Activated naive CD8-positive, alpha-beta T cell treated with anti-CD3 and anti-CD28 coated beads, Interleukin-2, amount 50 U/mL, for 16 hours (primary cell): ENCODE measurements at places on chromosomes 3 and 15.

DNA sequence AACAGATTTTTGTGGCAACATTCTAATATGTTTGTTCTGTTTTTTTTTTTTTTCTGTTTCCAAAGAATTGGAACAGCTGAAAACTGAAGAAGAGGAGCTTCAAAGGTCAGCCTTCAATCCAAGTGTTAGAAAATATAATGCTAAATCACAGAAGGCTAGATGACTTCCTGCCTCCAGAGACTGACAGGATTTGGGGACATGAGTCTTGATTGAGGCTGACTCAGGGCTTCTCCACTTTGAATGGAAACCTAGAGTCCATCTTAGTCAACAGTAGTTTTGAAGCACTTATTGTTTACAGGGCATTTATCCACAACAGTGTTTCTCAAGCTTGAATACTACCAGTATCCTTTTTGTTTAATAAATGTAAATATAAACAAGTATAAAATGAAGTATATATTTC is 44.5 kb upstream of the RAD51 start:
- DNase-seq, result no peak

DNA sequence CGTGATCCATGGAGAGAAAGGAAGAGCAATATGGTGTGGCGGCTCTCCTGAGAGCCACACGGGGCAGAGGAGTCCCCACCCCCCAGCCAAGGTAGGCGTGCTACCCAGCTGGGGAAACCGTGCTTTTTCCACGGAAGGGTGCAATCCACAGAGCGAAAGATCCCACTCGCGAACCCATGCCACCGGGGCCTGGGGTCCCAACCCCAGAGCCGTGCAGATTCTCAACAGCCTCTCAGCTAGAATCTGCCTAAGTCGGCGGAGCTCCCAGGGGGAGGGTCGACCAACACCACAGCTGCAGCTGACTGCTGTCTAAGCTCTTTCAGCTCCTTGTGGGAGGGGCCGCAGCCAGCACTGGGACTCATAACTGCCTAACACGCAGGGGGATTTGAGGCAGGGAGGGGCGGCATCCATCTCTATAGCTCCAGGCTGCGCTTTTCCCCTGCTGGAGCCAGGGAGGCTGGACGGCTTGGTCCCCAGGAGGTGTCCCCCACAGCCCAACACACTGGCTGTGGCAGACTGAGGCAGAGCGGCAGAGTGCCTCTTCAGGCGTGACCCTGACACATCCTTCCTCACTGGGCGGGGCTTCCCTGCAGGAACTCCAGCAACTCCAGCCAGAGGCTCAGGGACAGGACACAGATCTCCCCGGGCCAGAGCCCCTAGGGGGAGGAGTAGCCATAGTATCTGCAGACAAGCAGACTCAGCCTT is 107.6 kb upstream of the ZBTB20 start:
- no peak for DNase-seq

DNA sequence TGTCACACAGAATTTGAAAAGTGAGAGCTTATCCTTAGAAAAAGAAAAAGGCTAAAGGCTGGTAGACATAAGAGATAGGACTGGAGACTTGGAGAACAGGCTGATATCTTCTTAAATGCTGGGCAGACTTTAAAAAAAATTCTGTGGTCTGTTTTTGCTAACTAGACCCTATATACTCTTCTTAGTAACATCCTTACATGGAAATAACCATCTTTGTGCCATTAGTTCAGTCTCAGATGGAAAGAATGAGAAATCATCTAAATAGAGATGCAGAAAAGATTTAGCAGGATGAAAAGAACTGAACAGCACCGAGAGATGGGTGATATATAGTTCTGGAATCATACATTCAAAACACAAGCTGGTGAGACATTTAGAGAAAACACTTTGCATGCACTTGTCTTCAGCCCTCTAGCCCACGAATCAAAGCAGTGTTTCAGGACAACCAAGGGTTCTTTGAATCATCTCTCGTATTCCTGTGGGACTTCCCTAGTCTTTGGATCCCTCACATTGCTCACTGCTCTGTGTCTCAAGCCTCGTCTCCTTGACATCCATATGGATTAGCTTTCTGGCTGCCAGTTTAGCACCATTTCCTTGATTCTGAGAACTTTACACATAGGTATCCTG is 93.0 kb upstream of the LYSMD4 start:
- DNase-seq, result no peak

GRCh38 chr3:75687323-75687722 is 23.2 kb downstream of the FRG2C start:
- DNase-seq, result no peak

- no peak for DNase-seq
Observed at GRCh38 chr3:17207019-17207418, 322.3 kb downstream of the PLCL2 start.

DNA sequence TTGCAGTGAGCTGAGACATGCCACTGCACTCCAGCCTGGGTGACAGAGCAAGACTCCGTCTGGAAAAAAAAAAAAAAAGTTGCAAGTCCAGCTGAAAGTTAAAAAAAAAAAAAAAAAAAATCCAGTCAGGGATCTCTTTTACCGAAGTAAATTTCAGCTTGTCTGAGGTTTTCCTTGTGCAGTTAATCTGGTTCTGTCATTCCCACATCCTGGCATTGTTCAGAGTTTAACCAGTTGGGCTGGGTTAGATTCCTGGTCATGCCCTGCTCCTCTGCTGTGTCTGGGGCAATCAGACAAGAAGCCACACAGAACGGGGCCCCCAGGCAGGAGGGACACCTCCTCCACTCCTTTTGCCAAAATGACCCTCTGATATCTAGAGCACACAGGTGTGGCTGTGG is 84.1 kb upstream of the KLHL25 start:
- no peak for DNase-seq
